Heart left ventricle (tissue), 16 donors: ENCODE measurements at places on chromosomes 4 and X.

GRCh38 chr4:185921583-185922555, 109.9 kb upstream of the SORBS2 start:
- H3K36me3 ChIP-seq = no peaks in the 10 kb centered on the region
- H3K4me3 ChIP-seq = peak overlapping the region; percentile 38
- H3K4me1 ChIP-seq = no peaks in the 10 kb centered on the region
- no peak for DNase-seq
- H3K27me3 ChIP-seq = no peaks in the 10 kb centered on the region

- peaks cover 64% of the 10 kb centered on the region for H3K4me1 ChIP-seq
- H3K27ac ChIP-seq = peak overlapping the region; percentile 97
- no peaks in the 10 kb centered on the region for H3K36me3 ChIP-seq
- H3K4me3 ChIP-seq = peak overlapping the region; percentile 93
- H3K27me3 ChIP-seq = no peaks in the 10 kb centered on the region
These were observed 2.0 kb downstream of the SETD7 start for GRCh38 chr4:139553751-139554641.

- no peaks in the 10 kb centered on the region for H3K27me3 ChIP-seq
- DNase-seq = no peak
These were observed 21.4 kb upstream of the IL15 start for GRCh38 chr4:141614878-141615586.

DNA sequence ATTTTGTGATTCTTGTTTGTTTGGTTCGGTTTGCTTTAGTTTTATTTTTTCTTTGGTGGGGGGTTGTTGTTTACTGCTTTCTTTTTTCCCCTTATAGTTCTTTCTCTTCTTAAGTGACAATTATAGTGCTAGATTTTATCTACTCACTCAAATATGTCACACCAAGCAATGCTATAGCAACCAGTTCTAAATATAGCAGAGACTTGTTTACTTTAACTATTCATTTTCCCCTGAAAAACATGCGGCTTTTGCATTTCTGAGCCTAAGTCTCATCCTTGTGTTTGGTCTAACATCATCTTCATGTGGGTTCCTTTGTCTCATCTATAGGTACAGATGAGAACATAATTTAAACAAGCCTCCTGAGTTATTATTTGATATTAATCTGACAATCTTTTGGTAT, 676.6 kb downstream of the FAT4 start:
- no peaks in the 10 kb centered on the region for H3K36me3 ChIP-seq
- no peaks in the 10 kb centered on the region for H3K4me1 ChIP-seq
- H3K27me3 ChIP-seq = no peaks in the 10 kb centered on the region
- no peak for DNase-seq
- no peak overlapping the region for H3K4me3 ChIP-seq

DNA sequence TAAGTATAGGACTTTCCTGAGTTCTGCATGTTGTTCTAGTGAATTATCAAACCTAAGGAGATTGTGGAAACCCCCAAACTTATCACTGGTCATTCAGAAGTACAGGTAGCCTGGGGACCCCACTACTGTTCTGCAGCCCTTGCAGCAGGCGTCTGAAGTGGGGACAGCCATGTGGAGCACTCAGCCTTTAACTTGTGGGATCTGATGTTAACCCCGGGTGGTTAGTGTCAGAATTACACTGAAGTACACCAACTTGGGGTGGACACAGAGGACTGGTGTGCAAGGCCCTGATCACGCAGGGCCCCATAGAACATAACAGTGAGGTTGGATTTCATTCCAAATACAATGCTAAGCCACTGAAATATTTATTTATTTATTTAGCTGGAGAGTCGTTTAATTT, 103.7 kb downstream of the SCD5 start:
- no peak for DNase-seq
- no peaks in the 10 kb centered on the region for H3K27me3 ChIP-seq
- H3K27ac ChIP-seq = no peak overlapping the region
- H3K4me3 ChIP-seq = no peak overlapping the region

DNA sequence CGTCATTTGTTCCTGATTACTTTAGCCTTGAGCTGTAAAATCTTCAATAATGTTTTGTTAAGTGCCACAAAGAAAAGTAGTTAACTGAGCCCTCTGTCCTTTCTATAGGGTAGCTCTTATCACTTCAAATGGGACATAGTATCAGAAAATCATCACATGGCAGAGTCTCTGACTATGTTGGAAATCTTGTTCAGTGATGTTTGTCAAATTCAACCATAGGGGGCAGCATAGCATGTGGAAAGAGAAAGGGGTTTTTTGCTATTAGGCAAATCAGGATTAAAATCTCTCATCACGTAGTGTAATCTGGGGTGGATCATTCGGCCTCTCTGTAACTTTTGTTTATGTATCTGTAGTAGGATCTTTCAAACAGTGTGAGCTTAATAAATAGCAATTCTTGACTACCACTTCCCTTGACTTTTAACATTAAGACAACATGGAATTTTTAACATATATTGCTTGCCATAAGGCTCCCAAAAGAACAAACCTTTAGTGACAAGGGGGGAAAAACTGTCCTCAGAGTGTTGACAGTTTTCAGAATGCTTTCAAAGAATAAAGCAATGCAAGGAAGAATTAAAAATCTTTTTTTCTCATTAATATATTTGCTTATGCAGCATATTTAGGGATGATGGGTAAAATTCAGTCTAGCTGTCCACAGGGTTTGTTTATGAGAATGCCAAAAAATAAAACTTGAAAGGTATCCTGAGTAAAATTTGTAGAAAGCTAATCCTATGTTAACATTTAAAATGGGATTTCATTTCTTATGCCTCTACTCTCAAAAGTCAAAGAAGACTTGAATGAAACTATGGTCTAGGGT, 127.2 kb downstream of the FBXW7 start:
- no peaks in the 10 kb centered on the region for H3K36me3 ChIP-seq
- no peak overlapping the region for H3K27ac ChIP-seq
- no peak for DNase-seq
- no peaks in the 10 kb centered on the region for H3K27me3 ChIP-seq

DNA sequence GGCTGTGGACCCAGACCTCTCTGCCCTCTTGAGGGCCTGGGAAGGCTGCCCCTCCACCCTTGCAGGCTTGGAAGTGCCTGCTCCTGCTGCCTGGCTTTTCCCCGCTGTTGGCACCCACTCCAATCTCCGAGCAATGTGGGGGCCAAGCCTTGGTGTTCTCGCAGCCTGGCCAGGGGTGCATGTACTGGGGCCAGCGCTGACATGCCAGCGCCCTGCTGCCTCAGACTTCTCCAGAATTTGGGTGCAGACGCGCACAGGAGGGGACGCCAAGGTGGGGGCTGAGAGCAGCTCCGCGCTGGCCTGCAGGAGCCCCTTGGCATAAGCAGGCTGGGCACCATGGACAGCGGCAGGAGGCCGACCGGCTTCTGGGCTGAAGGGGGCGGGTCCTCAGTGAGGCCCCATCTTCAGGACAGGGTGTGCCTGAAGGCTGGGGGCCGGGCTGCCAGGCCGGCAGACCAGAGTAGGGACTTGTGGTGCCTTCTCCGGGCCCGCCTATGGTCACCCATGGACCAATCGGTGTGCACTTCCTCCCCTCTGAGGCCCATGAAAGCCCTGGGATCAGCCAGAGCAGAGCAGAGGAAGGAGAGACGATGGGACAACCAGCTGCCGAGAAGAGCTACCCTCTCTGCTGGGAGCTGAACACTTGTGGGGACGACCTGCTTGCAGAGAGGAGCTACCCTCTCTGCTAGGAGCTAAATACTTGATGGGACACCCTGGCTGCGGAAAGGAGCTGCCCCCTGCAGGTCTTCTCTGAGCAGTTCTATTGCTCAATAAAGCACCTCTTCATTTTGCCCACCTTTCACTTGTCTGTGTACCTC, 118.3 kb downstream of the DNAAF6 start:
- no peak overlapping the region for H3K4me3 ChIP-seq
- H3K36me3 ChIP-seq = no peaks in the 10 kb centered on the region
- H3K4me1 ChIP-seq = no peaks in the 10 kb centered on the region
- peaks cover 13% of the 10 kb centered on the region for H3K27me3 ChIP-seq
- no peak overlapping the region for H3K27ac ChIP-seq

- H3K4me1 ChIP-seq = peaks cover 15% of the 10 kb centered on the region
- H3K4me3 ChIP-seq = no peak overlapping the region
- no peaks in the 10 kb centered on the region for H3K36me3 ChIP-seq
- no peak overlapping the region for H3K27ac ChIP-seq
- DNase-seq = no peak
These were observed 22.3 kb downstream of the TMEM31 start for GRCh38 chrX:103733017-103733416.

- H3K36me3 ChIP-seq = no peaks in the 10 kb centered on the region
- no peak overlapping the region for H3K4me3 ChIP-seq
- no peak overlapping the region for H3K27ac ChIP-seq
- H3K4me1 ChIP-seq = no peaks in the 10 kb centered on the region
These were observed 66.3 kb upstream of the PUDP start for GRCh38 chrX:7214251-7214650.

GRCh38 chr4:57075367-57075766, 34.8 kb downstream of the IGFBP7 start:
- no peak overlapping the region for H3K27ac ChIP-seq
- H3K36me3 ChIP-seq = peaks cover 3% of the 10 kb centered on the region
- peaks cover 81% of the 10 kb centered on the region for H3K4me1 ChIP-seq

DNA sequence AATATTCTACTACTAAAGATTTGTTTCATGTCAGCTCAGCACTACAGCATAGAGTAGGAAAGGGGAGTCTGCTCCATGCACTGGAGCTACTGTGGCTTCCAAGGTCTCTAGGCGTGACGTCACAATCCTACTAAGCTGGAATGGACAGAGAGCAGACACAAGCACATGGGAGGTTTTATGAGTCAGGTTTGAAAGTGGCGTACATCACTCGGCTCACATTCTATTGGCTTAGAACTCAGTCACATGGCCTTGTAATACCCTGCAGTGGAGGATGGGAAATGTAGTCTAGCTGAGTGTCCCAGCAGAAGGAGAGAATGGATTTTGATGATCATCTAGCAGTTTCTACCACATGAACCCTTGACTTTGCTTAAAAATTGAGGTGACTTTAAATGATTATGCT, 624.8 kb upstream of the ATOH1 start:
- DNase-seq = no peak
- no peak overlapping the region for H3K4me3 ChIP-seq
- H3K36me3 ChIP-seq = no peaks in the 10 kb centered on the region

DNA sequence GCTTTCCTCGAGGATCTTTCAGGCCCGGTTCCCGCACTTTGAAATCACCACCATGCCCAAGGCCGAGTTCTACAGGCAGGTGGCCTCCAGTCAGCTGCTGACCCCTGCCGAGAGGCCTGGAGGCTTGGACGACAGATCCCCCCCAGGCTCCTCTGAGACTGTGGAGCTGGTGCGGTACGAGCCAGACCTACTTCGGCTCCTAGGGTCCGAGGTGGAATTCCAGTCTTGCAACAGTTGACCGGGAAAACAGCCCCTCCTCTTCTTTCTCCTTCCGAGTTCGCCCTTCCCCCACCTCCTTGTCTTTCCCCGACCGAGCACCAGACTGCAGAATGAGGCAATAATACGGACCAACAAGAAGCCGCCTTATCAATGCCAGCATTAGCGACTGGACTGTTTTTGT, 54.4 kb downstream of the ELF4 start:
- no peak overlapping the region for H3K4me3 ChIP-seq
- no peak for DNase-seq
- H3K27me3 ChIP-seq = no peaks in the 10 kb centered on the region
- H3K27ac ChIP-seq = no peak overlapping the region
- H3K36me3 ChIP-seq = no peaks in the 10 kb centered on the region

GRCh38 chrX:89124985-89125384, 378.0 kb downstream of the CPXCR1 start:
- no peak for DNase-seq
- no peak overlapping the region for H3K4me3 ChIP-seq
- H3K27me3 ChIP-seq = no peaks in the 10 kb centered on the region
- H3K4me1 ChIP-seq = no peaks in the 10 kb centered on the region

GRCh38 chr4:20829617-20830357, 129.5 kb downstream of the PACRGL start:
- no peak overlapping the region for H3K4me3 ChIP-seq
- no peaks in the 10 kb centered on the region for H3K36me3 ChIP-seq
- no peak overlapping the region for H3K27ac ChIP-seq
- no peaks in the 10 kb centered on the region for H3K4me1 ChIP-seq

DNA sequence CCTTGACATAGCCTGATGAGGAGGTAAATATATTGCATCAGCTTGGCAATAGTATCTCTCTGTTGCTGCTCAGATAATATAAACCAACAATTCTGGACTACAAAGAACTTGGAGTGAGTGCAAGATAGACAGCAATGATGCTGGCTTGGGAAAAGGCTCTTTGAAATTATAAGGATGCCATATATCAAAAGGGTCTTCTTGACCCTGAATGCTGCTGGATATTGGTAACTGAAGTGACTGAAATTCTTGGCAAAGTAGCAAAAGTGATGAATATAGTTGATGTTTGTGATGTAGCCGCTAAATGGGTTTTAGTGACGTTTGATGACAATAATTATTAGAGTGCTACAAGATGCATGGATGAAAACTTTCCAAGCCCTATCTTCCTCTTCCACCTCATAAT, 1391.6 kb downstream of the ADGRL3 start:
- no peak overlapping the region for H3K27ac ChIP-seq
- H3K36me3 ChIP-seq = no peaks in the 10 kb centered on the region
- DNase-seq = no peak
- H3K4me3 ChIP-seq = no peak overlapping the region
- no peaks in the 10 kb centered on the region for H3K27me3 ChIP-seq
- no peaks in the 10 kb centered on the region for H3K4me1 ChIP-seq

- H3K27me3 ChIP-seq = no peaks in the 10 kb centered on the region
- no peak for DNase-seq
These were observed 385.0 kb upstream of the SMIM31 start for GRCh38 chr4:164368894-164369293.

GRCh38 chr4:128793859-128794672, 15.4 kb upstream of the JADE1 start:
- no peaks in the 10 kb centered on the region for H3K27me3 ChIP-seq
- H3K4me1 ChIP-seq = no peaks in the 10 kb centered on the region
- H3K36me3 ChIP-seq = no peaks in the 10 kb centered on the region
- H3K4me3 ChIP-seq = no peak overlapping the region

DNA sequence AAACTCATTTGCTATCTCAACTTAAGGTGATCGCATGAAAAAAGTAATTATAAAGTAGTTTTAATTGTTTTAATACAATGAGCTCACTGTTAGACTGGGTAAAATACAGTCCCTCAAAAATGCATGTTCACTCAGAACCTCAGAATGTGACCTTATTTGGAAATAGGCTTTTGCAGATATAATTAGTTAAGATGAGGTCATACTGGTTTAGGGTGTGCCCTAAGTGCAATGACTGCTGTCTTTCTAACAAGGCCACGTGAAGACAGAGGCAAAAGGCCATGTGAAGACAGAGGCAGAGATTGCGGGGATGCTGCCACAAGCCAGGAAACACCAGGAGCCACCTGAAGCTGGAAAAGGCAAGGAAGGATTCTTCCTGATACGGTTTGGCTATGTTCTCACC, 262.1 kb downstream of the NKX6-1 start:
- H3K4me1 ChIP-seq = no peaks in the 10 kb centered on the region
- H3K36me3 ChIP-seq = no peaks in the 10 kb centered on the region
- H3K4me3 ChIP-seq = no peak overlapping the region
- no peak overlapping the region for H3K27ac ChIP-seq
- H3K27me3 ChIP-seq = no peaks in the 10 kb centered on the region

GRCh38 chr4:112152521-112152920, 7.3 kb downstream of the FAM241A start:
- H3K4me3 ChIP-seq = no peak overlapping the region
- no peak overlapping the region for H3K27ac ChIP-seq
- no peaks in the 10 kb centered on the region for H3K36me3 ChIP-seq
